ENCODE measurements at places on chromosomes 6 and 20.

- DNase-seq = no peak
These were observed 90.4 kb downstream of the TNFAIP3 start for GRCh38 chr6:137957471-137957870.

DNA sequence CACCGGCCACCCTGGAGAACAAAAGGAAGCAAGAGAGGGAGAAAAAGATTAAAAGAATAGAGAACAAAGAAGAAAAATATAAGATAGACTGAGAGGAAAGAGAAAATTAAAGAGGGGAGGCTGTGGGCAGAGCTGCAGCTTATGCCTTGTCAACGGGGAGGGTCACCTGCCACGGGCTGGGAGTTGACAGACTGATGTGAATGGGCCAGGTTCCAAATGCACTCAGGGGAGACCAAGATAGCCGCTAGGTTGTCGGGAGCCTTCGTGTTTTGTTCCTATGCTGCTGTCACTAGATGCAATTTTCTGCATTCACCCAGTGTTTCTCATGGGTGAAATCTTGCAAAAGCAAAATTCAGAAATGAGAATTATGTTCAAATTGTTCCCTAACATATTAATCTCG is 119.6 kb upstream of the MTHFD1L start:
- no peak for DNase-seq

- DNase-seq = no peak
These were observed at the start of gene ZBP1 for GRCh38 chr20:57620274-57620990. Gene ZBP1, minus strand, starts transcription at chr20:57620426. Its CDS starts 131 bp downstream, at chr20:57620295.

DNA sequence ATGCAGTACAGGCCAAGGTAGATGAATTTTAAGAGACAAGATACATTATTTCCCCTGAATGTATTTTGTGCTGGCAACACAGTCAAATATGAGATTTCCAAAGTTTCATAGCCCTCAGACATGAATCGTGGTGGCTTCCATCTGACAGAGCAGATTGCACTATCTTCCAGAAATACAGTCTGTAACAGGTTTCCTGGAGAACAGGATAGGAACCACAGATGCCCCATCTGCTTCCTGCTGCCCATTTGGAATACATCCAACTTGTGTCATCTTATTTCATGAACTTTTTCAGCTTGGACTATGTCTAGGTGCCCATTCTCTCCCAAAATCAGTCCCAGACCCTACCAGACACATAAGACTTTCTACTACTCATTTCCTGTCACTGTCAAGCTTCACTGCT is 426.0 kb downstream of the KIF16B start:
- no peak for DNase-seq

DNA sequence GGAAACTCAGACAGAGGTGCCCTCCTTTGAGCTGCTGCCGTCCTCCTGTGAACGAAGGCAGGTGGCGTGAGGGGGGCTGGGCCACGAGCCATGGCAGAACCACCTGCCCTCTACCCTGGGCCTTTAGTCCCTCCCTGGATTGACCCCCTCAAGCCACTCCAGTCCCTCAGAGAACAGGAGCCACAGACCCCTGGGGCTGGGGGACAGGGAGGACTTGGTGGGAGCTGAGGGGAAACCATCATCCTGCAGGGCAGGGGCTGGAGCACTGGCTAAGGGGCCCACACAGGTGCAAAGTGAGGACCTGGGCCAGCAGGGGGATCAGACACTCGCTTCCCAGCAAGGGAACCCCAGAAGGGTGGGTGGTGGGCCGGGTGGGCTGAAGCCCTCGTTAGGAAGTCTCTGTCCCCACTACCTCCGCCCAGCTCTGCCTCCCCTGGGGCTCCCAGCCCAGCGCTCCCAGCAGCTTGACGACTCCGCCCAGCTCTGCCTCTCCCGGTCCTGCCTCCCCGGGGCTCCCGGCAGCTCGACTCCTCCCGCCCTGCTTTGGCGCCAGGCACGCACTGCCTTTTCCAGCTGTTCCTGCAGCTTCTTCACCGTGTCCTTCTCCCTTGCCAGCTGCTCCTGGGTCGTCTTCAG is 44.4 kb downstream of the DSTN start:
- DNase-seq = no peak

- no peak for DNase-seq
These were observed 33.4 kb upstream of the MAS1L start for GRCh38 chr6:29521006-29521680.

- no peak for DNase-seq
These were observed 65.8 kb upstream of the CD93 start for GRCh38 chr20:23151885-23152284.

DNA sequence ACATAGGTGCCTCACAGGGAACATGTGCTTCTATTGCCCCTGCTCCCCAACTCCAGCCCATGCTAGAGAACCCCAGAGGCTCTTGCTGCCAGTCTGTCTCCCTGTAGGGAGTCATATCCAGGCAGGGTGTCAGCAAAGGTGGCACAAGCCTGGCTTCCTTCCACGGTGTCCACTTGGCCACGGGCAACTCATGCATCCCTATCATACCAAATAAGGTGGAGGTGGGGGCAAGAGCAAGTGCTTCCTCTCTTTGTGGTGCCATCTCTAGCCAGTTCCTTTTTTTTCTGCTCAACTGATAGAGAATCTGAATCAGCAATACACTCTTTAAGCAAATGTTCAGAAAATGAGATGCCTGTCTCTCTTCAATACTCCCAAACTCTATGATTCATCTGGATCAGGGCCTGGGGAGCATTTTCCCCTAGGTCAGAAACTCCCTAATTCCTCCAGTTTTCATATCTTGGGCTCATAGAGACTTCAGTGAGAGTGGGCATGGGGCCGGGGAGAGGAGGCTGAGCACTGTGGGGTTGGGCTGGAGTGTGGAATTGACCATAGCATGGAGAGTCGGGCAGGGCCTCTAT is 105.1 kb upstream of the GPR6 start:
- DNase-seq = no peak

DNA sequence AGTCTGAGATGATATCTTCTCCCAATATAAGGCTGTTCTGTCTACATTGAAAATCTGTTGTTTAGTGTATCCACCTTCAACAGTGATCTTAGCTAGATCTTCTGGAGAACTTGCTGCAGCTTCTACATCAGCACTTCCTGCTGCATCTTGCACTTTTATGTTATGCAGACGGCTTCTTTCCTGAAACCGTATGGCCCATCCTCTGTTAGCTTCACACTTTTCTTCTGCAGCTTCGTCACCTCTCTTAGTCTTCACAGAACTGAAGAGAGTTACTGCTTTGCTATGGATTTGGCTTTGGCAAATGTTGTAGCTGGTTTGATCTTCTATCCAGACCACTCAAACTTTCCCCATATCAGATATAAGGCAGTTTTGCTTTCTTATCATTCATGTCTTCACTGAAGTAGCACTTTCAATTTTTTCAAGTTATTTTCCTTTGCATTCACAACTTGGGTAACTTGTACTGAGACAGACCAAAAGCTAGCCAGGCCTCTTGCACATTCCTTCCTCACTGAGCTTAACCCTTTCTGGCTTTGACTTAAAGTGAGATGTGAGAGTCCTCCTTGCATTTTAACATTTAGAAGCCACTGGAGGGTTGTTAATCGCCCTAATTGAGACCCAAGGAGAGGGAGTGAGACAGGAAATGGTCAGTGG is 110.1 kb downstream of the PREP start:
- DNase-seq = no peak

GRCh38 chr6:7996538-7997111 is 67.6 kb downstream of the BLOC1S5 start:
- no peak for DNase-seq

DNA sequence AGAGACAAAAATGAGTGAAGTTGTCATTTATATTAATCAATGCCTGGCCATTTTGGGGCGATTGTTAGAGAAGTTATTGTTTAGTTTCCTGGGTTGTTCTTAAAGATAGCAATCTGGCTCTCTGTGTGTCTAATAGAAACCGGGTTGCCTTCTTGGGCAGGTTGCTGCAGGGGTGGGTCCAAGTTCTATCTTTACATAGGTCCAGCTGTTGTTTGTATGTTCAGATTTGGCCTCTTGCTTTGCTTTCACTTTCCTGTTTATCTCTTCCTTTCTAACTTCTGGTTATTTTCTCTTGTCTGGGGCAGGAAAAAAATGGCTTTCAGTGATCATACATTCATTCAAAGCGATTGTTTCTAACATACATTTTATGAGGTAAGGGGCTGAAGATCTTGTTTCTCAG is 128.4 kb upstream of the NOX3 start:
- no peak for DNase-seq

GRCh38 chr6:45574014-45574461 is 196.3 kb upstream of the SUPT3H start:
- DNase-seq = no peak

DNA sequence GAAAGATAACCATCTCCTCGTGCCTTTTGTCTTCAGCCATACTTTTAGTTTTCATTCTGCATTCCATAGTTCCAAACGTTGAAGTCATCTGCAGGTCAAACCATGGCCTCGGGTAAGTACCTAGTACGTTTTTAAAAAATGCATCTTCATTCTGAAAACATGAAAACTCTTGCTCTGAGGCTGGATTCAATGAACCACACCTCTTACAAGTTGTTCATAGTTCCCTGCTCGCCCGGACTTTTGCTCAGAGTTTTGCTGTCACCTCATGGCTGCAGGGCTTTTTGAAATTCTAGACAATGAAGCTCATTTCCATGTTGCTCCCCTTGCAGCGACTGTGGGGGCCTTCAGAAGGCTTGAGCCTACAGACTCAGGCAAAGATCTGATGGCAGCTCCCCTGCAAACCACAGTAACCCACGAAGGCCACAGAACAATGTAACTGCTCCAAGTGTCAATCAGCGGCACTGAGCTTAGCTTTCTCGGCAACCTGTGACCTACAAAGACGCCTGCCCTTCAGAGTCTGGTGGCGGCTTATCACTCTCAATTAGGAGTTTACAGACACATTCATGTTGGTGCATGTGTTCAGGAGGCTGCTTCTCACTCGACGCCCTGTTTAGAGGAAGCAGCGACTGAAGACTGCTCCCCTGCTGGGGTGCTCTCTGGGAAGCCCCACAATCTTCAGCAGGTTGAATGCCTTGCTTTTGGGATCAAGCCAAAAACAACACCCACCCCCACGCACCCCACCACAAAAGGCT is 61.2 kb downstream of the FOXC1 start:
- DNase-seq = no peak

- DNase-seq = no peak
These were observed 100.2 kb downstream of the PERP start for GRCh38 chr6:138007014-138007472.

DNA sequence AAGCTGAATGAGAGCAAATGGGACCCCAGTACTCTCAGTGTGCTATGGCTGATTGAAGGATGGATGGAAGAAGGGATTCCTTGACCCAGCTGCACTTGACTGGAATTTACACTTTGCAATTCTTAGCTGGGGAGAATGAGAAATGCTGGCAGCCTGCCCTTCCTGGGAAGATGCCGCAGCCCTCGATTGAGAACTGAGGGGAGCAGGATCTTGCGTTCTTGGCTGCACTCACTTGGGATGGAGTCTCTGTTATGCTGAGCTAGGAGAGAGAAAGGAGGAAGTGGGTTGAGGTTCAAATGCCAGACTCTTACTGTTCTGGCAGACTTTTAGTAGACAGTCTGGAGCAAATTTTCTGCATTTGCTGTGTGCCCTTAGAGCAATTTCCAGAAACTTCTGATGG is 221.2 kb downstream of the FNDC1 start:
- DNase-seq = no peak

- no peak for DNase-seq
These were observed 30.7 kb downstream of the CDK19 start for GRCh38 chr6:110784610-110784979.

- no peak for DNase-seq
These were observed at the start of gene HLA-DMB for GRCh38 chr6:32940656-32941213. Gene HLA-DMB, minus strand, starts transcription at chr6:32941028. Its CDS starts 221 bp downstream, at chr6:32940807.

GRCh38 chr6:45626087-45626891 is 248.6 kb upstream of the SUPT3H start:
- DNase-seq = no peak

GRCh38 chr6:32852018-32852843 is 1.3 kb downstream of the TAP1 start:
- no peak for DNase-seq

- DNase-seq = no peak
These were observed 1180.0 kb upstream of the CITED2 start for GRCh38 chr6:140554421-140554820.

GRCh38 chr6:107655245-107655644 is 165.3 kb downstream of the SOBP start:
- no peak for DNase-seq

- DNase-seq = no peak
These were observed 94.3 kb downstream of the TCP11 start for GRCh38 chr6:35046862-35047261.

- DNase-seq = no peak
These were observed 78.8 kb downstream of the PTCHD4 start for GRCh38 chr6:48032151-48032550.

DNA sequence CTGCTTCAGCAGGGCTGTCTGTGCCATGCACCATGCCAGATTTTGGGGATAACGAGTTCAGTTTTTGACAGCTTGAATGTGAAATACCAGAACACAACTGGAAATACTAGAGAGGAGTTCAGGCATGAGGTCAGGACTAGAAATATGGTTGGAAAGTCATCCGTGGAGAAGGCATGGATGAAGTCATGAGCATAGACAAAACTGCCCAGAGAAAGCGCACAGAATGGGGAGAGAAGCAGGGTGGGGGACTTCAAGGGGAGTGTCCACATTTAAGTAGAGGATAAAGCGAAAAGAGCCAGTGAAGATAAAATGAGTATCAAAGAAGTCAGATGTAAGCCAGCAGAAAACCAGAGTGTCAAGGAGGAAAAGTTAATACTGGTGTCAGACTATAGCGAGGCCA is 653.4 kb upstream of the ARID1B start:
- DNase-seq = no peak

DNA sequence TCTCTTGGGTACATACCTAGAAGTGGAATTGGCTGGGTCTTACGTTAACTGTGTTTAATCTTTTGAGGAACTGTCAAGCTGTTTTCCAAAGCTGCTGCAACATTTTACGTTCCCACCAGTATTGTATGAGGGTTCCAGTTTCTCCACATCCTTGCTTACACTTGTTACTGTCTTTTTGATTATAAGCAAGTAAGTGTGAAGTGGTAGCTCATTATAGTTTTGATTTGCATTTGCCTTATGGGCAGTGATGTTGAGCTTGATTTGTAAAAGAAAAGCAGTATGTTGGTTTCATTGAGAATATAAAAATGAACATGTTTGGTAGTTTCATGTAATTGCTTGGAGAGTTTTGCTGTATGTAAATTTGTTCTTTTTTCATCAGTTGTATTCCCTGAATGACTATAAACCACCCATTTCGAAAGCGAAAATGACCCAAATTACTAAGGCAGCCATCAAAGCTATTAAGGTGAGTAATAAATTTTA is 40.4 kb downstream of the SCAF8 start:
- no peak for DNase-seq

DNA sequence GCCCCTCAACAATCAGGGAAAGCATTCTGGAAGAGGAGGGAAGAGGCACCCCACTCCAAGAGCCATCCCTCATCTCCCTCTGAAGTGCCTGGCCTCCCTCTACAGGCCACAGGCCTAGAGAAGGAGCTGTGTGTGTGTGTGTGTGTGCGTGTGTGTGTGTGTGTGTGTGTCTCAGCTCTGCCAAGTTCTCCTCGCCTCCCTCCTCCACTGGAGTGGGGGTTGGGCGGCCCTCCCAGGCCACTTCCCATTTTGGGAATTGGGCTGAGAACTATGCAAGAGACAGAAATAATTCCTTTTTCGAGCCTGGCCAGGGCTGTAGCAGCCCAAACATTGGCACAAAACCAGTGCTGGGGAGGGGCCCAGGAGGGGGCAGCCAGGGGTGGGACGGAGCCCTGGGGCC is 35.7 kb downstream of the KCNB1 start:
- DNase-seq = no peak
